ENCODE measurements at places on chromosomes 3 and 15.

GRCh38 chr3:149395107-149396089 lies 17.9 kb upstream of the TM4SF1 start:
- DNase-seq = no peak

GRCh38 chr3:179376474-179376873 lies 29.0 kb downstream of the MFN1 start:
- DNase-seq = no peak

DNA sequence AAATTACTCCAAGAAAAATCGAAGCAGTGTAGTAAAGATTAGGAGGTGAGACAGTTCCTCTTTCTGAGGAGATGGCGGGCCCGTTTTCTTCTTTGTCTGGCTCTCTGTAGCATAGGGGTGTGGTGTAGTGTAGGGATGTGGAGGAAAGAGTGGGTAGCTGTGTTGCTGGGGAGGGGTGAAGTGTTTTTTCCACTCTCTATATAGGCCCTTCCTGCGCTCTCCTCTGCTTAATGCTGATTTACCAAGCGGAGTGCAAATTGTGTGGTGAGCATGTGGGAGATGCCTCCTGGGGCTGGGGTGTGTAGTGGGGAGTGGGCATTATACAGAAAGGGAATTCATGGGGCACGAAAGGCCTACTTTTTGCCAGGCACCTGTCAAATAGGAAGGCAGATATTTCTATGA lies 94.9 kb downstream of the ST6GAL1 start:
- DNase-seq = no peak

DNA sequence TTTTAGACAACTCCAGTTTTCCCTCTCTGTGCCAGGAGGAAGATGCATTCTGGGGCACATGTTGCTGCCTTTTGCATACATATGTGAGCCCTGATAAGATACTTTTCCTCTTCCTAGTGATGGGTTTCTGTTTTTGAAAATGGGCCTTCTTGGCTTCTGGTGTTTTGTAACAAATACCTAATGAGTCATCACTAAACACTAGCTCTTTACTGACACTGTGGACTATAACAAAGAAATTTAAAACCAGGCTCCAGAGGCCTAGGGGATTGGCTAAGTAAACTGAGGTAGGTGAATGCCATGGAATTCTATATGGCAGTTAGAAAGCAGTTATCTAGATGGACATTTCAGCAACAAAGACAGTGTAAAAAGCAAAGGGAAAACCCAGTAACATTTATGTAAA lies 93.4 kb upstream of the NR2E3 start:
- no peak for DNase-seq

DNA sequence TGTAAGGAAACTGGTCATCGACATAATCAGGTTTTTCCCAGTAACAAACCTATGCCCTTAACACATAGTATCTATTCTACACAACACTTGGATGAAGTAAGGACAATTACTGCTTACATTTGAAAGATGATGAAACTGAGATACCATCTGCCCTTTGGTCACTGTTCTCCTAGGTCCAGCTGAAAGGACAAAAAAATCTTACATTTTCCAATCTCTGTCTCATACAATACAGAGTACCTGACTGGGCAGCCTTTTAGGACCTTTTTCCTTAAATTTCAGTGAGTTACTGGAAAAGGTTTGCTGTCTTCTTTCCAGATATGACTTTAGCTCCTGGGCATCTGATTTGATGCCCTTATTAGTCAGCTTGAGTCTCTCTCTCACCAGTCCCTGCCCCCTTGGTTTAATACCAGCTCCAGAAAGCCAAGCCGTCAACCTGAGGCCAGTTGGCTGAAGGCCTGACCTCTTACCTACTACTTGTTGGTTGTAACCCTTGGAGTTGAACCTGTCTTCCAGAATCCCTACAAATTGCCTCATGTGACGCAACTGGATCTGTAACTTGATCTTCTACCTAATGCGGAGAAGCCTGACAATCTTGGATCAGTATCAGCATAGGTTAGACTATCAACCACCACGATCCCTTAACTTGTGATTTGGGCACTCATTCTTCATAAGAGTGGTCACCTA lies 355.3 kb upstream of the ZNF385D start:
- no peak for DNase-seq

- DNase-seq = no peak
Observed at GRCh38 chr15:93861956-93862741, 369.2 kb upstream of the MCTP2 start.

GRCh38 chr15:78739996-78740903 lies 71.0 kb downstream of the ADAMTS7 start:
- no peak for DNase-seq

- peak; percentile 7 for DNase-seq
Observed at GRCh38 chr3:10516544-10517452, 11.4 kb upstream of the ATP2B2 start.

DNA sequence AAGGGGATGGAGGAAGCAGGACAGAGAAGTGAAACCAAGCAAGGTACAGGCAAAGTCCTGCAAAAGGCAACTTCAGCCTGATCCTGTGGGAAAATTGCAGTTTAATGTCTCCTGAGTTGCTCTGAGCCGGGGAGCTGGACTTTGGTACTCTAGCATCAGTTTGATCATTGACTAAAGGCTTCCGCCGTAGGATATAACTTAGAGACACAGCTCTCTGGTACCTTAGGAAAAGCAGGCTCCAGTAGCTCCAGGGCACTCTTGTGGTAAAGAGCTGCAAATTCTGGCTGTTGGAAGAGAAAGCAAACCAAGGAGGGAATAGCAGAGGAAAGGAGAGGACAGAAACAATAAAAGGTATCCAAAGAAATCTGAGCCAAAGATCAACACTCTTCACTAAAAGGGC lies 521.1 kb downstream of the PLOD2 start:
- DNase-seq = no peak

GRCh38 chr3:115588201-115589115 lies 34.9 kb upstream of the GAP43 start:
- DNase-seq = no peak

- DNase-seq = no peak
Observed at GRCh38 chr3:72721683-72722381, 126.4 kb downstream of the SHQ1 start.

GRCh38 chr15:63156086-63156710 lies 1.1 kb downstream of the RPS27L start:
- no peak for DNase-seq

DNA sequence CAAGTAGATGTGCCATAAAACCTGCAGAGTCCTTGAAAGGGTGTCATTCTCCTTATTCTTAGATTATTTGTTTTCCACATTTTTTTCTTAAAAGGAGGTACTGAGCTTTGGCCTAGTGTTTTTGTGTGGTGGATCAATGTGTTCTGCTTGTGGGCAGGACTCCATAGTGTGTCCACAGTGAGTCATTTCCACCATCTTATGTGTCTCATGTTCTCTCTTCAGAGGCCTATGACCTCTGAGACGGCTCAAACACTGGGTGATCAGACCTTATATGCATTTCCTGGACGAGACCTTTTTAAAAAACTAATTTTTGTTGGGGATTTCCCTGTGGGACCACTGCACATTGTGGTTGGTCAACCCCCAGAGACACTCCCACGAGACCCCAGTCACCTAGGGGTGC lies 93.4 kb downstream of the CHCHD4 start:
- no peak for DNase-seq

DNA sequence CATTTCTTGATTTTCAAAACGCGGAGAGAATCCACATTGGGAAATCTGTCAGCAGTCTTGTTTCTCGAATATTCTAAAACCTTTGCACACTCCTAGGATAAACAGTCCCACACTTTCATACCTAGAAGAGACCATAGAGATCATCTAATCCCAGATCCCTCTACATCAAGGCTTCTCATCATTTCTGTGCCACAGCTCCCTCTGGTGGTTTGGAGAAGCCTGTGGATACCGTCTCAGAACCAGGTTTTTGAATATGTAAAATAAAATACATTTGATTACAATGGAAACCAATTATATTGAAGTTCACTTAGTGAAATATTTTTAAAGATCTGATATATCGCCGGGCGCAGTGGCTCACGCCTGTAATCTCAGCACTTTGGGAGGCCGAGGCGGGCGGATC lies 211.9 kb upstream of the GOLGA6L4 start:
- DNase-seq = no peak

- no peak for DNase-seq
Observed at GRCh38 chr3:30693470-30694120, 87.2 kb downstream of the TGFBR2 start.

GRCh38 chr3:54733106-54734006 lies 194.5 kb downstream of the LRTM1 start:
- no peak for DNase-seq

- DNase-seq = no peak
Observed at GRCh38 chr3:86774082-86774691, 216.8 kb downstream of the VGLL3 start.

DNA sequence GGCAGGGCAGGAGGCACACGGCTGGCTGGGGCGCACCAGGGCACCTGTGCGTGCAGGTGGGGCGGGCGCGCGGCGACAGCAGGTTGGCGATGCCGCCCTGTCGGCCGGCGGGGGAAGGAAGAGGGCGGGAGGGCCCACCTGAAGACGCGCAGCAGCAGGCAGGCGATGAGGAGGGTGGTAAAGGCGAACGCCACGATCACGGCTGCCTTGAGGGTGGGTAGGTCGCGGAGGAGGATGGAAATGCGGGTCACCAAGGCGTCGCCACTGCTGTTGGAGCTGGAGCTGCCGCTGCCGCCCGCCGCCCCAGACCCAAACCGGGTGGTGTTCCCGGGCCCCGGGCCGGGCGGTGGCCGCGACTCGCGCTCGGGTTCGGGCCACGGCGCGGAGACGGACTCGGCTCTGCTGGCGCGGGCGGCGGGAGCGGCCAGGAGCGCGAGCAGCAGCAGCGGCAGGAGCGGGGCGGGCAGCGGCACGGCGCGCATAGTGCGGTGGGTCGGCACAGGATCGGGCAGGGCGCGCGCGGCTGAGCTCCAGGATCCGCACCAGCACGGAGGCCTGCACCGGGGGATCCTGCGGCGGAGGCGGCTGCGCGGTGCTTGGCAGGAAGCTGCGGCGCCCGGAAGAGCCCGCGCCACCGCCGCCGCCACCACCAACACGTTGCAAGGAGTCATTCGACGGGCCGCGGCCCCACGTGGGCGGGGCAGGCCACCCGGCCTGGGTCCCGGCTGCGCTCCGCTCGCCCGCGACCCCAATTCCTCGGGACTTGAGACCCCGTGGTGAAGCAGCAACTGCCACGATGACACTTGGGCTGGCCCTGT lies at the start of gene FAM174B:
FAM174B (minus strand) TSS at position 598 of the 818 bp plus-strand sequence.
- no peak for DNase-seq

- DNase-seq = no peak
Observed at GRCh38 chr3:136836511-136837156, 17.7 kb downstream of the SLC35G2 start.

- DNase-seq = no peak
Observed at GRCh38 chr3:148643389-148643840, 54.3 kb upstream of the AGTR1 start.

DNA sequence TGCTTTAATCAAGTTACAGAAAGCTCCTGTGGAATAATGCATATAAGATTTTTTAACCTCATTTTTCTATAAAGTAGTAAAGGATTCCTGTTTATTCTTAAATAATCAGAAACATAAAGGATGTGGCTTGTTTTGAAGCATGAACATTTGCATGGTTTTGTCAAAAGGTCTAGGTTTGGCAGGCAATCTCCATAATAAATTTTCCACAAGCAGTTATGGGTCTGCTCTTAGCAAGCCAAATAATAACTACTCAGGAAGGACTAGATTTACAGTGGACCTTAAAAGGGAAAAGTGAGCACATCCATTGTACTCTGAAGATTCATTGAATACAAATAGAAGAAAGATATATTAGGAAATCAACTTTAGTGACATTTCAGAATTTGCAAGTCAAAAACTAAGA lies 407.3 kb upstream of the CBLB start:
- no peak for DNase-seq

DNA sequence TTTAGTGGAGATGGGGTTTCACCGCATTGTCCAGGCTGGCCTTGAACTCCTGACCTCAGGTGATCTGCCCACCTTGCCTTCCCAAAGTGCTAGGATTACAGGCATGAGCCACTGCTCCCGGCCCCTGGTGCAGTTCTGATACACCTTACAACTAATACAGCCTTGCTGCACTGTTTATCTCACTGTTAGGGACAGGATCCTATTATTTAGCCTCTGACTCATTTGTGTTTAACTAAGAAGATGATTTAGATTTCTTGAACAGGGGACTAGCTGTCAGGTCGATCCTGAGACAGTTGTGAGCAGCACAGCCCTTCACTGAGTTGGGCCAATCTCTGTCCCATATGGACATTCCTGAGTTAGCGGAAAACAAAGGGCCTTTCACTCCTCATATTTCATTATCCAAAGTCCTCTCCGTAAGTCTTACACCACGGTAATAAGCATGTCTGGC lies 19.2 kb downstream of the GYG1 start:
- no peak for DNase-seq

- DNase-seq = no peak
Observed at GRCh38 chr3:88534534-88534933, 384.8 kb downstream of the C3orf38 start.

DNA sequence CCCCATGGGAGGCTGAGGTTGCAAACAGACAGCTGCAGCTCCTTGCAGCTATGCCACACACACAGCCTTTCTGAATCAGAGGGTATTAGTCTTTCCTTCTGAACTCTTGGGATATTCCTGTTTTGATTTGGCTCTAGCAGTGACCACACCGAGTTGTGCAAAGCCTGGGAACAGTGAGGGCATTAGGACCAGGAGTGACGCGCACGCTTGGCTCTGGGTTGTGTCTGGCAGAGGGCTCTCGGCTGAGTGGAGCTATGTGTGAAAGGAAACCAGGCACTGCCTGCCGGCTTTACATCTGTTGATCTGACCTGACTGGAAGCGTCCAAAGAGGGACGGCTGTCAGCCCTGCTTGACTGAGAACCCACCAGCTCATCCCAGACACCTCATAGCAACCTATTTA lies at the start of gene GALNT15:
GALNT15 (plus strand) TSS at position 292 of the 400 bp plus-strand sequence. CDS start 472 bp downstream, outside the sequence.
- DNase-seq = no peak

- no peak for DNase-seq
Observed at GRCh38 chr3:45345846-45346580, 42.4 kb upstream of the LARS2 start.

DNA sequence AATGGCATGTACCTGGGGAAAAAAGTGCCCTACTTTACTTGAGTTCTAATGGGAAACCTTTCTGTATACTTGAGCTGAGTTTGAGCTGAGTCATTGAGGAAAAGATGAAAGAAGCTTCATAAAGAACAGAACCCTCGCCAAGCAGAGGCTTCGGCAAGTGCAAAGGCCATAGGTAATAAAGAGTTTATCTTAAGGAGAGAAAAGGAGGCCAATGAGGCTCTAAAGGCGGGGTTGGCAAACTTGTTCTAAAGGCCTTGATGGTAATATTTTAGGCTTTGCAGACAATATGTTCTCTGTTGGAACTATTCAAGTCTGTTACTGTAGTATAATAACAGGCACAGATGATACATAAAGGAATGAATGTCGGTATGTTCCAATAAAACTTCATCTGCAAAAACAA lies 17.6 kb upstream of the TRAT1 start:
- DNase-seq = no peak

GRCh38 chr3:188241072-188241471 lies 87.1 kb downstream of the LPP start:
- no peak for DNase-seq
